ENCODE measurements at places on chromosomes 4 and X.

- no peaks in the 10 kb centered on the region for H3K4me1 ChIP-seq
- H3K27me3 ChIP-seq: no peaks in the 10 kb centered on the region
- no peak for DNase-seq
- H3K4me3 ChIP-seq: no peak overlapping the region
These were observed 604.8 kb downstream of the TRAM1L1 start for GRCh38 chr4:116480546-116480945.

- no peak overlapping the region for H3K27ac ChIP-seq
- H3K4me3 ChIP-seq: no peak overlapping the region
- no peaks in the 10 kb centered on the region for H3K4me1 ChIP-seq
- H3K36me3 ChIP-seq: no peaks in the 10 kb centered on the region
These were observed 375.4 kb upstream of the PITX2 start for GRCh38 chr4:110998320-110998719.

DNA sequence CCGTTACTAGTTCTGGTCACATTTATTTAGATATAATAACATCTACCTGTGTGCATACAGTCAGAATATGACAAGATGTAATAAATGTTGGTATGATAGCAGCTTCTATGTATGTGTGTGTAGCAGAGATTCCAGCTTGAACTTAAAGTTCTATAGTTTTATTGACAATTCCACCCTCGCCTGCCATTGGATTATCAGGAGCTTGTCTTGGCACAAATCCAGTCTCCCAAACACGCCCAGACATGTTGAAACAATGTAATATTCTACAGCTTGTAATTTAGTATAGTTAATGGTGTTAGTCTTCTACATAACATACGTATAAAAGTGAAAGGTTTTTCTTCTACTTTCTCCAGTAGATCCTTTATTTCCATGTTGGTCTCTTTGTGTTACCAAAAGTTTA is 44.4 kb downstream of the BBS12 start:
- no peak overlapping the region for H3K27ac ChIP-seq
- no peaks in the 10 kb centered on the region for H3K4me1 ChIP-seq
- DNase-seq: no peak

- H3K4me3 ChIP-seq: no peak overlapping the region
- H3K27ac ChIP-seq: no peak overlapping the region
- H3K4me1 ChIP-seq: no peaks in the 10 kb centered on the region
- no peaks in the 10 kb centered on the region for H3K36me3 ChIP-seq
These were observed 411.9 kb upstream of the EDA2R start for GRCh38 chrX:67050760-67051159.

DNA sequence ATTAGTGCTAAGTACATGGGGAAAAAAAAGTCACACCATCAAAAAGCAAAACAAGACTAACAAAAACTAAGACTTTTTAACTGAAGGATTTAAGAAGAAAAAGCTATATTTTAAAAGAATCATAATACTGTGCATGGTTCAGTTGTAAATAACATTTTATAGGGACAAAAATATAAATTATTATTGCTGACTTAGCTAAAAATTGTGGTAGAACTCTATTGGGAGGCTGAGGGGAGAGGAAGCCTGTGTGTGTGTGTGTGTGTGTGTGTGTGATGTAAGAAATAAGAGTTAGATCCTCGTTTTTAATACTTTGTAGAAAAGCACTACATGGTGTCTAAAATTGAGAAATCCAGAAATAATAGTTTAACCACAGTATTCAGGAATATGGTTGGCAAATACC is 1950.9 kb upstream of the TENM3 start:
- H3K4me3 ChIP-seq: no peak overlapping the region
- no peaks in the 10 kb centered on the region for H3K27me3 ChIP-seq
- H3K36me3 ChIP-seq: no peaks in the 10 kb centered on the region
- H3K4me1 ChIP-seq: no peaks in the 10 kb centered on the region
- no peak overlapping the region for H3K27ac ChIP-seq

GRCh38 chrX:72180539-72180938 is 1.0 kb upstream of the PIN4 start:
- H3K4me1 ChIP-seq: peaks cover 19% of the 10 kb centered on the region
- DNase-seq: no peak
- H3K4me3 ChIP-seq: peak overlapping the region; percentile 65
- no peaks in the 10 kb centered on the region for H3K36me3 ChIP-seq

Data from naive thymus-derived CD4-positive, alpha-beta T cell (primary cell).